Activated B cell treated with CpG ODN at 0.5 μM for 24 hours (primary cell): ENCODE measurements at places on chromosomes 16 and 17.

GRCh38 chr17:76845541-76846017 is 22.6 kb upstream of the MGAT5B start:
- no peak for DNase-seq

- no peak for DNase-seq
These were observed 2.8 kb downstream of the FA2H start for GRCh38 chr16:74771656-74772315.

DNA sequence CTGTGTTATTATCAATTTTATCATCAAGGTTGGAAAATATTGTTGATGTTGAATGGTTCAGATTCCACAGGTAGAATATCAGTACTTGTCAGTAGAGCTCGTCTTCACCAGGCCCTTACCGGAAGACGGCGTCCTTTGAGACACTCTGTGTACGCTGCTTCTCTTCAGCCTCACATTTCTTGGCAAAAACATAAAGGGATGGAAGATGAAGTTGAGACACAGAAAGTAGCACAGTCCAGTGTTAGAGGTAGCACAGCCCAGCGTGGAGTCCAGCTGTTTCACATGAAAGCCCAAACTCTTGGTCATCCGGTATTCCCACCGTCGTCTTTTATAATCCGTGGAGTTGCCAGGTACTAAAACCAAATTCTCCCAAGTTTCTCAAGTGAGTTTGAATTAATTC is 30.4 kb downstream of the ATP2C2 start:
- DNase-seq: no peak

- DNase-seq: no peak
These were observed 16.7 kb downstream of the ADCY7 start for GRCh38 chr16:50282955-50283631.

- no peak for DNase-seq
These were observed 27.9 kb upstream of the C16orf95 start for GRCh38 chr16:87344931-87345631.

DNA sequence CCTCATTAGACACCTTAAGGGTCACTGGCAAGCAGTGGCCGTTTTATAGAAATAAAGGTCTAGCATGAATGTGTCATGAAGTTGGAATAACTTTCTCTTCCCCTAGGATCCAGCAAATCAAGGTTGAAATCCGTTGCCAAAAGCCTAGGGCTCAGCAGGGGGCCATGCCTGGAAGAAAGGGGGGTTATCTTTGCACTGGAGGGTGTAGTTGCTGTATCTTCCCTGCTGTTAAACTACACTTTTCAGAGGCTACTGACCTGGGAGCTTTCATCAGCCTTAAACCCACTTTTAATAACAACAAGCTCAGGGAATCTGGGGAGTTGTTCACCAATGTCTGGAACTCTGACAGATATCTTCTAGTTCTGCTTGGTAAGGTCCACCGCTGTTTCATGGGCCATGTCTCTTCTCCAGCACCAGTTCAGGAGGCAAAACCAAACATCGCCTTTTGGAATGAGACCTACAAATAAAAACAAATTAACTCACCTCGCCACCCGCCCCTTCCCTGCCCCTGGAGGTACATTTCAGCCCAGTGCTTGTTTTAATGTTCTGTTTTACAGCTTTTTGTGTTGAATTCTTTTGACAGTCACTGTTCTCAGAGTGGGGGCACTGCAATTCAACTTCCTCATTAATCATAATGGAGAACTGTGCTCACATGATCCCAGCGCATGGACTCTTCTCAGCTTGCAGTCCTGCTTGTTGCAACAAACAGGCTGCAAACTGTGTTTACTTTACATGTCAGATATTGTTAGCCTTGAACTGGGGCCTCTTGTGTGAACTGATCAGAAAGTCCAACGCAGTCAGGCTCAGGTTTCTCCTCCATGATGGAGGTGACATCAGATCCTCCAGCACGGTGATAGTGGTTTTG is 508.7 kb downstream of the KCNJ2 start:
- no peak for DNase-seq

DNA sequence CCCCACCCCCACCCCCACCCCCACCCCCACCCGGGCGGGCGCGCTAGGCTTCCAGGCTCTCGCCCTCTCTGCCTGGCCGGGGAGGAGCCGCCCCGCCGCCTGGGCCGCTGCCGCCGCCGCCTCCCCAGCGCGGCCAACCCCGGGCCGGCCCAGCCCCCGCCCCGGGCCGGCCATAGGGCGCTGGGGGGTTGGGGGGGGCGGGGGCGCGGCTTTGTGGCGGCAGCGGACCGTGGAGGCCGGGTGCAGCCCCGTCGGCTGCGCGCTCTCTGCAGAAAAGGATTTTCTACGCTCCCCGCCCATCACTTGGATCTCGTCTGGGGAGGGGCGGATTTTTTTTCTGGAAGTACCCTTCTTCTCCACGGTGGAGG is 230.9 kb downstream of the MRTFB start:
- DNase-seq: no peak

DNA sequence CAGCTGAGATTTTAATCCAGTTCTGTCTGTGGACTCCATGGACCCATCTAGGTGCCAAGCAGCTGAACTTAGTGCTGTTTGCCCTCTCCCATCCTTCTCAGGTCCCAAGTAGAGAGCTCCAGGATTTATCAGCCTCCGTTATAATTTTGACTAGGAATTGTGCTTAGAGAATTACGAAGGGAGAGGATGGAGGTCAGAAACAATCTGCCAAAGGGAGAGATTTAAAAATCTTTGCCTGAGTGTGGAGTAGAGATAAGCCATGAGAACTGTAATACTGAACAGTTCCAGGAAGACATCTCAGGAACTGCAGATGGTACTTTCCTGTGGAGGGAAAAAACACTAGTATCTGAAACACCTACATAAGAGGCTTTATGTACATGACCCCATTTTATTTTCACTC is 27.0 kb downstream of the CEP95 start:
- DNase-seq: no peak

DNA sequence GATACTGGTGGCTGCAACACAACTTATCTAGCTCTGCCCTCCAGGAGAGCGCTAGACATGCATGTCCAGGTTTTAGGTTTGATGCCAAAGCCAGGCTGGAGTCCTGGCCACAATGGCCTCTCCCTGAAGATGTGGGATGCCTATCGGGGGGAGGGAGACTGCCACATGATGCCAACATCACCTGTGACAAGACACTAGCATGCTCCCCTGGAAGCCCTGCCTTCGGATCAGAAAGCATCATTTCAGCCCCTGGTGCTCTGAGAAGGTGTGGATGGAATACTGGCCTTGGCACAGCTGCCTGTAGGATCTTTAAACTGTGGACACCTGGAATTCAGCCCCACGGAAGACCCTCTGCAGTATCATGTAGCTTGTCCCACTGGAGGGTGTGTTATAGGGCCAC is 93.5 kb downstream of the SHISA6 start:
- DNase-seq: no peak

- no peak for DNase-seq
These were observed 13.4 kb upstream of the PSMC3IP start for GRCh38 chr17:42590886-42591285.

DNA sequence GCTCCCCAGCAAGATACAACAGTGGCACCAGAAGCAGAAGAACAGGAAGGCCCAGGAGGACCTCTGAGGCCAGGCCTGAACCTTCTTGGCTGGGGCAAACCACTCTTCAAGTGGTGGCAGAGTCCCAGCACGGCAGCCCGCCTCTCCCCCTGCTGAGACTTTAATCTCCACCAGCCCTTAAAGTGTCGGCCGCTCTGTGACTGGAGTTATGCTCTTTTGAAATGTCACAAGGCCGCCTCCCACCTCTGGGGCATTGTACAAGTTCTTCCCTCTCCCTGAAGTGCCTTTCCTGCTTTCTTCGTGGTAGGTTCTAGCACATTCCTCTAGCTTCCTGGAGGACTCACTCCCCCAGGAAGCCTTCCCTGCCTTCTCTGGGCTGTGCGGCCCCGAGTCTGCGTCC is 11.9 kb downstream of the CES3 start:
- no peak for DNase-seq

DNA sequence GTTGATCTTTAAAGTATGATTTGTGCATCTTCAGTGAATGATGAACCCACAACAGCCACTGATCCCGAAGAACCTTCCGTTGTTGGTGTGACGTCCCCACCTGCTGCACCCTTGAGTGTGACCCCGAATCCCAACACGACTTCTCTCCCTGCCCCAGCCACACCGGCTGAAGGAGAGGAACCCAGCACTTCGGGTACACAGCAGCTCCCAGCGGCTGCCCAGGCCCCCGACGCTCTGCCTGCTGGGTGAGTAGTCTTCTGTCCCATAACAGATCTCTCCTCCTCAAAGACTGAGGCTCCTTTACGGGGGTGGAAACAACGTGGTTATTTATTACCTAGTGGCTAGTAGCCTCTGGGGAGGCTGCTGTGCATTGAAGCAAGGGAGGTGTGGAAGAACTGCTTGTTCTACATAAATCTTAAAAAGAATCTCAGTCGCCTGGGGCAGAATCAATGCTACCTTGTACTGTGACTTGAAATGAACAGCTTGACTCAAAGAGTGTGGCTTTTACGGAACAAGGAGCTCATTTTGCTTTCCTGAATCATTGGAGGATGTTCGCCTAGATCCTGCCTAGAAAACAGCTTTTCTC is 63.0 kb upstream of the CLEC18A start:
- no peak for DNase-seq

DNA sequence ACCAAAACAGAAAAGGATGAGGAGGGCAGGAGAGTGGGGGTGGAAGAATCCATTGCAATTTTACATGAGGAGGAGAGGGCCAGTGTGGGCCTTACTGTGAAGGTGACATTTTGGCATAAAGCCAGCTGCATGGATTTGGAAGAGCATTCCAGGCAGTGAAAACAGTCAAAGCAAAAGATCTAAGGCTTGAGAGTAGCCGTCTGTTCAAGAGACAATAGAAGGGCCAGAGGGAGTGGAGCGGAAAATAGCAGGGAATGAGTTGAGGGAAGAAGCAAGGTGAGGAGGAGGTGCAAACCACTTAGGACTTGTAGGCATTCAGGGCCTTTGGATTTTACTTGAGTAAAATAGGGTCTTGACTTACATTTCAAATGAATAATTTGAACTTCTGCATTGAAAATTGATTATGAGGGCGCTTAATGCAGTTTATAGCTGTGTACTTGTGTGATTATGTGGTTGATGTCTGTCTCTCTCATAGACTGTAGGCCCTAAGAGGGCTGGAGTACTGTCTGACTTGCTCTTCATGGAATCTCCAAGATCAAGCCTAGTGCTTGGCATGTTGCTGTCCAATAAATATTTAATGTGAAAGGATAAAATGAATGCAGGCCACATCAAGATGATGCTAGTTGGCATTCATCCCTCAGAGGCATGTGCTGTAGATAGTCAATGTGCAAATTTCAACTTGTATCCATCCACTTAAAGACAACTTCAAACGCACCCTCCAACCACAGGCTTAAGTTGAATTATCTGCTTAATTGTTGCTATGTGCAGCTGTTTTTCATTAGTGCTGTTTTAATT is 772.1 kb upstream of the RBFOX1 start:
- DNase-seq: no peak

DNA sequence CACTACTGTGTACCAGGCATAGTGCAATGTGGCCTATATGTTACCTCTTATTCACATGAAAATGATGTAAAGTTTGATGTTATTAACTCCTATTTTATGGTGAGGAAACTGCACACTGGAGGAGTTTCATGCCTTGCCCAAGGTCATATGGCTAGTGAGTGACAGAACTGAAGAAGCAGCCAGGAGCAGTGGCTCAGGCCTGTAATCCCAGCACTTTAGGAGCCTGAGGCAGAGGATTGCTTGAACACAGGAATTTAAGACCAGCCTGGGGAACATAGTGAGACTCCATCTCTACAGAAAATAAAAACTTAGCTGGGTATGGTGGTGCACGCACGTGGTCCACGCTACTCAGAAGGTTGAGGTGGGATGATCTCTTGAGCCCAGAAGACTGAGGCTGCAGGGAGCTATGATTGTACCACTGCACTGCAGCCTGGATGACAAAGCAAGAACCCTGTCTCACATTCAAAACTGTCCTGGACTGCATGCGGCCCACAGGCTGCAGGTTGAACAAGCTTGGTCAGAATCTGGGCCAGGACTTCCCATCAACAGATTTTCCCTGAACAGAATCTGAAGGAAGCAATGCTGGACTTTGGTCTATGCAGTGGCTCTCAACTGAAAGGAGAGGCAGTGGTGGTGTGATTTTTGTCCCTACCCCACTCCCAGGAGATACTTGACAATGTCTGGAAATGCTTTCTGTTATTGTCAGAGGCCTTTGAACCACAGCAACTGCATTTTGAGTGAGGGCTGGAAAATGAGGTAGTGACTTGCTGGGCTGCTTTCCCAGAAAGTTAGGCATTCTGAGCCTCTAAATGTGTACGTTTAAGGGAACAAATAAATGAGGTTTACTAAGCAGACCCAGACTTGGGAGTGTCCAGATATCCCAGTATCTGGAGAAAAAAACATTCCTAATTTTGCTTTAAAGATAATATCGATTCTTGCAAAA is 479.5 kb downstream of the TMEM114 start:
- no peak for DNase-seq

- DNase-seq: no peak
These were observed 28.5 kb downstream of the TMEM132E start for GRCh38 chr17:34607917-34608316.

- DNase-seq: no peak
These were observed 1.6 kb downstream of the HEATR3 start for GRCh38 chr16:50067290-50067853.

GRCh38 chr16:50437769-50438437 is 69.1 kb upstream of the BRD7 start:
- DNase-seq: no peak

DNA sequence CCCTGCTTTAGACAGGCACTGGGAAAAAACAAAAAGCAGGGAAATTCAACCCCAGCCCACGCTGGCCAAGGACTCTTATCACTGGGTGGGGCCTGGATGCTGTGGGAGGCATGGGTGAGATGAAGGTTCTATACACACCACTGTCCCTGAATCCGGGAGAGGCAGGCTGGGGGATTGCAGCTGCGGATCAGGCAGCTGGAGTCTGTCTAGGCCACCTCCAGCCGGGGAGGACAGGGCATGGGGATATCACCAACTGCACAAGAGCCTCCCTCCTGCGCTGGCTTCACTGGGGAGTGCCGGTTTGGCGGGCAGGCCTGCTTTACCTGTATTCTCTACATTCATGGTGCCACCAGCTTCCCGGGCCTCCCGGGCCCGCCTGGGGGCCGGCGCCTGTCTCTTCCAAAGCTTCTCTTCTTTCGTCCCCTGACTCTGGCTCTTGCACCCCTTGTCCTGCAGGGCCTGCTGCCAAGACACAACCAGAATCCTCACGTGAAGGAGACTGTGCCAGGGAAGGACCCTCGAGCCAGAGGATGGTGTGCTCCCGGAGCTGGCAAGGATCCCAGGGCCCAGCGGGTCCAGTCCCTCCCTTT is 13.9 kb downstream of the KIFC3 start:
- no peak for DNase-seq

DNA sequence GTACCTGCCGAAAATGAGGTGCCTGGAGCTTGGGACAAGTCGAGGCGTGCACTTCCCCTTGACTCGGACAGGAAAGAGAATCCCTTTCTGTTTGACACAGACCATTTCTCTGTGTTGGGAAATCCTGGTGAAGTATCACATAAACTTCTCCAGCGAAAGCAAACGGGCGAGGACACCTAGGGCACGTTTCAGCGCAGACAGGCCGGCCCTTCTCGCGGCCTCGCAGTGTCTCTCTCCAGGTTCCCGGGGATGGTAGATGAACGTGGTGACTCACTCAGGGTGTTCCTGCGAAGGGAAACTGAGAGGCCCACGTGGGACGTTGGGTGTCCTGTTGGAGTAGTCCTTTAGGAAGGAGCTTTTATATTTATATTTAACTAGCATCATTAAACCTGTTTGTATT is 36.3 kb upstream of the ZNF750 start:
- no peak for DNase-seq

- DNase-seq: no peak
These were observed 213.4 kb upstream of the GSE1 start for GRCh38 chr16:85399583-85400284.

- DNase-seq: no peak
These were observed 158.5 kb downstream of the PPM1E start for GRCh38 chr17:58913971-58914769.

- no peak for DNase-seq
These were observed 29.3 kb upstream of the KDM8 start for GRCh38 chr16:27174007-27174406.
